ENCODE measurements at places on chromosomes 2 and 18.

- H3K27ac ChIP-seq = no peak overlapping the region
- H3K4me1 ChIP-seq = no peaks in the 10 kb centered on the region
- H3K4me3 ChIP-seq = no peak overlapping the region
- H3K36me3 ChIP-seq = peaks cover 94% of the 10 kb centered on the region
- H3K27me3 ChIP-seq = no peaks in the 10 kb centered on the region
Measured at GRCh38 chr2:144390424-144391020, 129.4 kb downstream of the ZEB2 start.

DNA sequence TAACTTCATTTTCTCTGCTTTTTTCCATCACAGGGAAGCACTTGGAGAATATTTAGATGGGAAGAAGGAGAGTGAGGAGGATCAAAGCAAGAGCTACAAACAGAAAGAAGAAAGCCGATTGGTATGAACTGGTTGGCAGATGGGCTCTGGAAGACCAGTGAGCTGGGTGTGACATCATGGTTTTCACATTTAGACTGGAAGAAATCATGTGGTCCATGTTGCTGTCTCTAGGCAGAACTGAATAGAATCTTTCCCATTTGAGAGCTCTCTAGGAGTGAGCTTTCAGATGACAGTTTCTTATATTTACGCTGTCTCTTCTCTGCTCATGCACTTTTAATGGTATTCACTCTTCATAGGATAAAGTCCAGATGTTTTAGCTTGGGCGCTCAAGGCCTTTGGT lies 12.6 kb downstream of the DRC1 start:
- H3K4me3 ChIP-seq = no peak overlapping the region
- no peaks in the 10 kb centered on the region for H3K36me3 ChIP-seq
- peaks cover 12% of the 10 kb centered on the region for H3K4me1 ChIP-seq
- no peak for DNase-seq

- H3K4me1 ChIP-seq = peaks cover 5% of the 10 kb centered on the region
- no peak for DNase-seq
- H3K36me3 ChIP-seq = peaks cover 59% of the 10 kb centered on the region
- H3K27me3 ChIP-seq = no peaks in the 10 kb centered on the region
- H3K27ac ChIP-seq = no peak overlapping the region
- H3K4me3 ChIP-seq = no peak overlapping the region
Measured at GRCh38 chr2:121455446-121455845, 75.2 kb upstream of the RNU4ATAC start.

DNA sequence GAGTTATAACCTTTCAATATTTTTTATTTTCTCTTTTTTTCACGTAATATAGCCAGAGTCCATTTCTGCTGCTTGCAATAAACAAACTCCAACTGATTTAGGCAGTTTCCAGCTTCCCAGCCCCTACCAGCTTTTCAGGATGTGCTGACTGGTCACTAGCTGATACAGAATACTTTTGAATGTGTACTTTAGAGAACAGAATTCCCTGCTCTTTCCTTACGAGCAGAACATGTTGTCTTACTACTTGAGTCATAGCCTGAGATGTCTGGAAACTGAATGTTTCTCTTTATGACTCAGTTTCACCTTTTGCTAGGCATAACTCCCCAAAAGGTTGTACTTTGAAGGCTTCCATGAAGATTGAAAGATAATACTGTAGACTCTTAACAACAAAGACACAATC lies 44.5 kb upstream of the KCNE4 start:
- no peak overlapping the region for H3K4me3 ChIP-seq
- H3K27ac ChIP-seq = no peak overlapping the region
- no peak for DNase-seq
- H3K36me3 ChIP-seq = no peaks in the 10 kb centered on the region
- H3K27me3 ChIP-seq = no peaks in the 10 kb centered on the region

DNA sequence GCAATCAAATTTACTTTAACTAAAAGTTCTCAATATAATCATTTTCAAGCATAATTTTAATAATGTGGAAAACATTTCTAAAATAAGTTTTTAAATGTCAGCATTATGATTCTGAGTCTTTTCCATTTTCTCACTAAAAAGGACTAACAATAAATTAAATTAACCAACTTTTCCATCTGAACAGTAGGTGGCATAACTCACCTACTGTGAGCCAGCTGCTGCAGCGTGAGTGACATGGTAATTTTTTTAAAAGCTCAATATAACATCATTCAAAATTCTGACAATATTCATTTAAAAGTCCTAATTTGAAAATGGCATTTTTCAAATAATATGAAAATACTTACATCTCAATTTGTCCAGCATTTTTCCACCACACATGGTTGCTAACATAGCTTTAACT lies 66.5 kb downstream of the DTNB start:
- DNase-seq = peak; percentile 24
- no peaks in the 10 kb centered on the region for H3K36me3 ChIP-seq
- H3K27me3 ChIP-seq = no peaks in the 10 kb centered on the region
- no peak overlapping the region for H3K4me3 ChIP-seq
- H3K27ac ChIP-seq = no peak overlapping the region

DNA sequence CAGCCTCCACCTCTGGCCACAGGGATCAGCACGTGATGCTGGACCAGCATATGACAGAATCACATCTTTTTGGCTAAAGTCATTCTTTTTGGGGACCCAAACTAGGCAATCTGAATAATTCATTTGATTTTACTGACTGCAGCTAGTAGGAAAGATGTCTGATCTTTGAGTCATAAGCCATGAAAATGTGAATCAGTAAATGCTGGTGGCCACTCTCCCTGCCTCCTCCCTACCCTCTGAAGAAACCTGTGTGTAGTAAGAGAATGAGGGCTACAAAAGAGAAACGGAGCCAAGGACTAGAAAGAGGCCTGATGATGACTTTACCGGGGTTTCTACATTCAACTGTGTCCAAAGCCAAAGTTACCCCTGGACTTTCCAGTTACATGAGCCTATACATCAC lies 10.1 kb upstream of the LRPPRC start:
- H3K27ac ChIP-seq = no peak overlapping the region
- peaks cover 24% of the 10 kb centered on the region for H3K27me3 ChIP-seq
- no peak overlapping the region for H3K4me3 ChIP-seq
- H3K4me1 ChIP-seq = no peaks in the 10 kb centered on the region
- no peak for DNase-seq

DNA sequence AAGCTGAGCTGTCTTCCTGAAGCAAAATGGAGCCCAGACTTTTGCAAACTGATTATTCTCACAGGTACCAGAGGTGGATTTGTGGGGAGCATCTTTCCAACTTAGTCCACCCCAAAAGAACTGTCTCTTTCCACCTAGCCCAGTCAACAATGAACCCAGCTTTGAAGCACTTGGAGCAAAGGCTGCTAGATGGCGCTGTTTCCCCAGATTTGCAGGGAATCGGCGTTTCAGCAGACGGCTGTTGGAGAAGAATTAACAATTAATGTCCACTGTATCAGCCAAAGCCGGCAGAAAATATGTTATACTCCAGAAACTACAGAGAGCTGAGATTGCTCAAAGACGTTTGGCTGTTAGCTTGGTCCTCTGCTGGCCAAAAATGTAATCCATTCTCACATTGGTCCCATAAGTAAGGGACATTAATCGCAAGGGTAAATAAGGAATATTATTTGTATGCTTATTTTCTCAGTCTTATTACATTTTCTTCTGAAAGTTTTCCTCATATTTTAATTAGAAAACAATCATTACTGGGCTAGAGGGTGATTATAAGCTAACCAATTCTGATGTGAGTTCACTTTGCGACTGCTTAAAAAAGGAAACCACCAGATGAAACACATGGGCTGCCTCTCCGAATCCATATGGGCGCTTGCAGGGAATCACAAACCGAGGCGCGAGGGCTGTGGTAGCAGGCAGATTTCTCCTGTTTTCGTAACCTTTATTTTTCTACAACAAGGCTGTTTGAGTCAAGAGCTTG lies 423.8 kb upstream of the MEX3C start:
- H3K27ac ChIP-seq = no peak overlapping the region
- H3K27me3 ChIP-seq = no peaks in the 10 kb centered on the region
- no peak overlapping the region for H3K4me3 ChIP-seq
- H3K36me3 ChIP-seq = no peaks in the 10 kb centered on the region
- peak; percentile 59 for DNase-seq
- no peaks in the 10 kb centered on the region for H3K4me1 ChIP-seq

GRCh38 chr2:174688079-174688478 lies 76.2 kb downstream of the CHRNA1 start:
- DNase-seq = no peak
- H3K36me3 ChIP-seq = no peaks in the 10 kb centered on the region
- no peaks in the 10 kb centered on the region for H3K4me1 ChIP-seq
- H3K27me3 ChIP-seq = peaks cover 11% of the 10 kb centered on the region
- H3K27ac ChIP-seq = no peak overlapping the region
- no peak overlapping the region for H3K4me3 ChIP-seq

DNA sequence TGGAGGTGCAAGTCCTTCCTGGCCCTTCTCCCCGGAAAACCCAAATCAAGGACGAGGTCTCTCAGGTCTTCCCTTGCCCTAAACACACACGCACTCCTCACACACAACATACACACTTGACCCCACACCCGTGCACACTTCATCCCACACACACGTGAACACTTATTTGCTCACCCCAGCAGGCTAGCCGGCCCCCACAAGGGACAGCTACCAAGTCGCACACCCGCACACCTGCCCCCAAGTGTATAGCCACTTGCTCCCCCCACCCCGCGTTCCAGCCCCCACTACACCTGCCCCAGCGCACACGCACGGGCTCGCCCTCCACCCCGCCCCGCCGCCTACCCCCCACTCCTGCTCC lies 359 bp downstream of the TGFBRAP1 start:
- peaks cover 18% of the 10 kb centered on the region for H3K36me3 ChIP-seq
- no peaks in the 10 kb centered on the region for H3K27me3 ChIP-seq
- peak overlapping the region; percentile 59 for H3K4me3 ChIP-seq
- peak overlapping the region; percentile 72 for H3K27ac ChIP-seq
- DNase-seq = no peak

GRCh38 chr2:171389780-171390179 lies 44.0 kb downstream of the METTL8 start:
- DNase-seq = no peak
- no peak overlapping the region for H3K27ac ChIP-seq
- H3K4me3 ChIP-seq = no peak overlapping the region
- H3K36me3 ChIP-seq = no peaks in the 10 kb centered on the region
- H3K27me3 ChIP-seq = no peaks in the 10 kb centered on the region
- peaks cover 6% of the 10 kb centered on the region for H3K4me1 ChIP-seq

DNA sequence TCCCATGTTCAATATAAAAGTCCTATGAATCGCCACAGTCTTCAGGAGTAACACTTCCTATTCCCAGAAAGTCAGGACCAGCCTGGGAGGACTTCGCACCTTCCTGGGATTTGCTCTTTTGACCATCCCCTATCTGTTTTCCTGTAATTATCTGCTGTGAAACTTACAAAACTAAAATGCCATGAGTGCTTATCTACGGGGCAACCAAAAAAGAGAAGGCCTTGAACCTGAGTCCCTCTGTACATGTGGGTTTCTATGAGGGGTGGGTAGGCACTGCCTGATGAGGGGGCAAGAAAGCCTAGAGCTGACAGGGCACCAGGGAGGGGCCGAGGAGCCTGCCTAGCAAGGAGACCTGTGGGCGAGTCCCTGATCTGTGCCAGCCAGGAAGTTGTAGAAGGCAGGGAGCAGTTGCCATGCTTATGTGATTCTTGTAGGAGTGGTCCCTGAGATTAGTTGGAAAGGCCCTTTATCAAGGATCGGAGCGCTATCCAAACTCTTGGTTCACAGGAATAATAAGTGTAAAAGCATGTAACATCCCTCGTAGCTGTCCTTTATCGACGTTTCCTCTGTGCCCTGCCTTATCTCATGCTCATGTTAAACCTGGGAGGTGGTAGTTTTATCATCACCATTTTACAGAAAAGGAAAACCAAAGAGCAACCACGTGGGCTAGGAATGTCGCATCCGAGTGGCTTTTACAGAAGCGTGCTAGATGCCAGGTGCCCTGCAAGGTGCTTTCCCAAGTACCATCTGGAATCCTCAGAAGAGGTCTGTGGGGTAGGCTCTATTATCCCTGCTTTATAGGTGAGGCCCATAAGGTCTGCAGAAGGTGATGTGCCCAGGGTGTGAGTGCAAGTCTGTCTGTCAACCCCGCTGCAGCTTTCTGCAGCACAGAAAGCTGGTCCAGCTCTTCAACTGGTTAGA lies 111.8 kb downstream of the B3GNT2 start:
- no peak overlapping the region for H3K4me3 ChIP-seq
- no peak for DNase-seq
- peaks cover 49% of the 10 kb centered on the region for H3K4me1 ChIP-seq
- H3K27me3 ChIP-seq = no peaks in the 10 kb centered on the region

DNA sequence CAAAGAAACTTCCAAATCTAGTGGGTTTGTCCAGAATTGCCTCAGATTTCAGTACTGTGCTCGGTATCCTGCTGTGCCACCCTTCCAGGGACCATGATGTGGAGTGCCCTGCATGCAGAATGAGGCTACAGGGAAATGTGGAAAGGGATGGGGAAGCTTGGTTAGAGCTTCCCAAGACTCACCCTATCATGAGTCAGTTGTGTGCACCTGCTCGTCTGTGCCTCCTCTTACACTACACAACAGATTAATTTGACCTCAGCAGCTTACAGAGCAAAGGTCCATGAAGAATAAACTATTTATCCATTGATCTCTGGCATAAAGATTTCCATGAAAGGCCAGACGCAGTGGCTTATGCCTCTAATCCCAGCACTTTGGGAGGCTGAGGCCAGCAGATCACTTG lies 21.3 kb upstream of the NCK2 start:
- H3K27ac ChIP-seq = no peak overlapping the region
- no peaks in the 10 kb centered on the region for H3K27me3 ChIP-seq
- no peaks in the 10 kb centered on the region for H3K36me3 ChIP-seq
- peaks cover 5% of the 10 kb centered on the region for H3K4me1 ChIP-seq

DNA sequence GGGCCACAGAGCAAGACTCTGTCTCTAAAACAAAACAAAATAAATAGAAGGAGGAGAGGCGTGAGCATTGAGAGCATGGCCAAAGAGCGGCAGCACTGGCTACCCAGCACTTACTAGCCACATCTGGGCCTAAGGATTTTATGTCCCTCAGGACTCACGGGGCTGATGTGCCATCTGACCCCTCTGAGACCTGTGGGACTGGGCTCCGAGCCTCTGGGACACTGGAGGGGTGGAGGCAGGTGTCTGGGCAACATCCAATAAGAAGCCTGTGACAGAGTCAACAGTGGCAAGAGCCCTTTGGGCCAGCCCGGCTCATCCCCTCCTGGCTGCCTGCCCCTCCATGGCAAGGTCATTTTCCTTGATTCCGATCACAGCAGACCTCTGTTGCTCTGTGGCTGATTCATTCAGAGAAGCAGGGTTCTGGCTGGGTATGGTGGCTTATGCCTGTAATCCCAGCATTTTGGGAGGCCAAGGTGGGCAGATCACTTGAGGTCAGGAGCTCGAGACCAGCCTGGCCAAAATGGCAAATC lies 60.7 kb downstream of the RRM2 start:
- H3K36me3 ChIP-seq = no peaks in the 10 kb centered on the region
- DNase-seq = no peak
- H3K27ac ChIP-seq = no peak overlapping the region

DNA sequence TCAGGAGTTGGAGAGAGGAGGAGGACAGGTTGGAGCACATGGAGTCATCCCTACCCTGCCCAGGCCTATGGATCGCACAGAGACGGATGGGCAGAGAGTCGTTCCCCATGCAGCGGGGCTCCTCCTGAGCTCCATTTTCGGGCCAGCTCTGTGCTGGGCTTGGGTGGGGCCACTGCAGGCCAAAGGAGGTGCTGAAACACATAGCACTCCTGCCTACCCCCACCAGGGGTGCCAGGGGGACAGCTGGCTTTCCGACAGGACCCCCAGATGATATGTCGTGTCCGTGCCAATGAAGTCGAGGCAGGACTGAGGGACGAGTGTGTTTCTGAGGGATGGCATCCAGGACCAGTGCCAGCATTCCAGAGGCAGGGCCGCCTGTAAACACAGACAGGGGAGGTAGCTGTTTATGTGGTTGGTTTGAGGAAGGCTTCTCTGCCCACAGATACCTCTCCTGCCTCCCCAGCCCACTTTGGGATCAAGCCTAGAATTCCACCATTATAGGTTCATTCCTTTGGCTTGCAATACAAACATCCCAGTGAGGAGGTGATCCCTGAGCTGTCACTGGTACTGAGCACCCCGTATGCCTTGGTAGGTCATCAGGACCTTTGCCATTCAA lies 116.6 kb downstream of the GLI2 start:
- no peaks in the 10 kb centered on the region for H3K36me3 ChIP-seq
- H3K27ac ChIP-seq = no peak overlapping the region
- DNase-seq = no peak
